ENCODE measurements at places on chromosomes 7 and 10.

- DNase-seq = peak; percentile 16
Observed at GRCh38 chr10:89392974-89393373, 551 bp downstream of the IFIT1 start.

GRCh38 chr7:150721970-150722373 lies 5.6 kb downstream of the GIMAP1 start:
- DNase-seq = no peak

DNA sequence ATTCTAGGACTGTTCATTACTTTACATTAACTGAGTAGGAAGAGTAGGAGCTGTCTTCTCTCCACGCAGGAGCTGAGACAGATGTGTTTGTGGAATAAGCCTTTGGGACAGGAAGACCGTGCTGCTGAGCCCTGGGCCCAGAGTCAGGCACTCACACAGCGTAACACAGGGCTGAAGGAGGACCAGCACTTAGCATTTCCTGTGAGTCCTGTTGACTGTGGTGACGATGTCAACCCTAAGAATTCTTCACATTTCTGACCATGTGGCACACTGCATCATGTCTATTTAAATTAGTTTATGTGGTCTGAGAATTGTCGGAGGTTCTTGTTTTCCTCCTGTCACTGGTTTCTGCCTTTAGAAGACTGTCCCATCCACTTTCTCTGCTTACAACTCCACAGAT lies 117.2 kb downstream of the PIP4K2A start:
- no peak for DNase-seq

DNA sequence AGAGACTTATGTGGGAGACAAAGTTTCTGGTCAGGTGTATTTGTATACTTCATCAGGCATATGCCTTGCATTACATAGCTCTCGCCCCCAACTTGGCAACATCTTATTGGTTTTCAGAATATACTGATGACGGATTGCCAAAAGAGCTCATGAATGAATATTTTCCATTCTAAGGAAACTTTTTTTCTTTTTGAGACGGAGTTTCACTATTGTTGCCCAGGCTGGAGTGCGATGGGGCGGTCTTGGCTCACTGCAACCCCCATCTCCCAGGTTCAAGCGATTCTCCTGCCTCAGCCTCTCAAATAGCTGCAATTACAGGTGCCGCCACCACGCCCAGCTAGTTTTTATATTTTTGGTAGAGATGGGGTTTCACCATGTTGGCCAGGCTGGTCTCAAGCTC lies 6.0 kb downstream of the CYCS start:
- no peak for DNase-seq
